Adipocyte (in vitro differentiated cells): ENCODE measurements at places on chromosomes 2 and 18.

DNA sequence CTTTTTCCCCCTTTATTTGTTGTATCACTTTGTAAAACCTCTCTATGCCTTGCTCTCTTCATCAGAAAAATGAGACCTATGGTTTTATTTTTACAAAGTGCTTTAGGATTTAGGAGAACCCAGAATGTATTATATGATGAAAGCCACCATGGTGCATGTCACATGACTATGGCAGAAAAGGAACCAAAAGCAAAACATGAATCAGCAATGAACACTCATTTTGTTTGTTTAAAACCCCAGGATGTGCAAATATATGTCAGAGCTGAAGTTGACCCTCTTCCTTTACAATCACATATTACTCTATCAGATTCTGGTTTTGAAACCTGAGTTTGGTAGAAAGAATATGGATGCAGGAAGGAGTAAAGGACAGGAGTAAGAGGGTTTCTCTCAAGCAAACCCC, 70.0 kb downstream of the FIGN start:
- DNase-seq: no peak

DNA sequence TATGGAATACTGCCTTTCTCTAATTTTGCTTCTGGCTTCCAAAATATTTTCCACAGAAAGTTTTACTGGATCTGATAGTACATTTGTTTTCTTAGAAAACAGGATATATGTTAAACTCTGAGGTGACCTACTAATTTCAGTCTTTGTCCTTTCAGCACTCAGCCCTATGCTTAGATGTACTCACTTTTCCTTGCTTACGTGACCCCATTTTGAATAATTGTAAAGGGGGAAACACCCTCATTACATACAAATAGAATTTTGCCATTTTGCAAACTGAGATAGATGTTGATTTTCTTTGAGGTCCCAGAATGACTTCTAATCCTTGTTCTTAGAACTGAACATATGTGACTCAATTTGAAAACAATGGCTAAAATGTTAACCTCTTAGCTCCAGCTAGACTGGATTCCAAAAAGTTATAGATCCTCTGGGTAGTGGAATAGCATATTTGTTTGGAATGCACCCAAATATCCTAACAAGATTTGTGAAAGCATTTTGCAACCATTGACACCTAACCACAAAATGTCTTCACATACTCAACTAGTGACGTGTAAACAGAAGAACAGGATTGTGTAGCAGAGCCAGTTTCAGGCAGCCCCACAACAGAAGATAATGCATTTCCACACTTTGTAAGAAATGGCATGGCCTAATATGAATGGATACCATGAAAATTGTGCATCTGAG, 44.8 kb upstream of the EHBP1 start:
- peak; percentile 94 for DNase-seq

DNA sequence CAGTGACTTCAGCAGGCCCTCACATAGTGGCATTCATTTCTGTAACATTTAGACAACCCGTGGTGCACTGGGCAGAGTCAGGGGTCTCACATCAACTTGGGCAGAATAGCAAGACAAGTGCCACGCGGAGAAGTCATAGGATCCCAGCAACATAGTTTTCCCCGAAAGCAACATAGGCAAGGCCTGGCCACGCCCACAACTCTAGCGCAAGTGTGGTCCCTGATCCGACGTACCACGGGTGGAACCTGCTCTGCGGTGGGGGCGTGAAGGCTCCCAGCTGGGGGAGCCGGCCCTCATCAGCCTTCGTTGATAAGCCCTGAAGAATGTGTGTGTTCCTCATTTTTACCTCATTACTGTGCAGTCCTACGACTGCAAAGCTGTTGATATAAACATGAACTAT, 261.2 kb downstream of the EIPR1 start:
- no peak for DNase-seq

GRCh38 chr2:149670086-149670485, 82.5 kb upstream of the MMADHC start:
- no peak for DNase-seq

DNA sequence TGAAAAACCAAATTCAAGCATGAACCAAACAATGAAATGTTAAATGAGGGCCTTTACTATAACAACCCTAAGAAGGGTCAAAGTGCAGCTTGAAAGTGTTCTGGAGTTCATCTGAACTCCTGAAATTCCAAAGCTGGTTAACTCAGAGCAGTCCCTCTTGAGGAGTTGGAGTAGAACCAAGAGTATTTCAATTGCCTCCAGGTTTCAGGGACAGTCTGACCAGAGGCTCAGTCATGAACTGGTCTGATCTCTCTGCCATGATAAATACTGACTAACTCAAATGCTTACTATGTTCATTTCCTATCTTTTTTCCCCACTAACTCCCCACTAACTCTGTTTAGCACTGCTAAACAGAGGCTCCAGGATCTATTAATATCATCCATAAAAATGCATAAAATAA, 2.7 kb downstream of the STARD7 start:
- peak; percentile 69 for DNase-seq

GRCh38 chr2:208046686-208047085, 21.4 kb upstream of the PLEKHM3 start:
- DNase-seq: peak; percentile 25

- DNase-seq: no peak
Observed at GRCh38 chr2:136001131-136001530, 15.7 kb upstream of the DARS1 start.

DNA sequence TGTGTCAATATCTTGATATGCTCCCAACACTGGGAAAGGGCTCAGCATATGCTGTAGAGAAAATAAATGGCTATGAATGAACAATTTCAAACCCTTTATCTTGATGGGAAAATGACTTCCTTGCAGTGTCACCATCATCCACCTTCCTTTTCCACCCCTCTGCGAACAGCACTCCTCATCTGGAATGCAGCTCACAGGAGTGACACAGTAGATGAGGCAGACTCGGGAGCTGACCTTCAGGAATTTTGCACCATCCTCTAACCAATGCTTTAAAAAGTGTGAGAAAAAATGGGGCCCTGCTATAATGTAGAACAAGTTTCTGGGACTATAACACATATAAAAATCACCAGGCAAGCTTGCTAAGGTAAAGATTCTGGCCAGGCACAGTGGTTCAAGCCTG, 41.3 kb upstream of the YPEL5 start:
- DNase-seq: no peak

DNA sequence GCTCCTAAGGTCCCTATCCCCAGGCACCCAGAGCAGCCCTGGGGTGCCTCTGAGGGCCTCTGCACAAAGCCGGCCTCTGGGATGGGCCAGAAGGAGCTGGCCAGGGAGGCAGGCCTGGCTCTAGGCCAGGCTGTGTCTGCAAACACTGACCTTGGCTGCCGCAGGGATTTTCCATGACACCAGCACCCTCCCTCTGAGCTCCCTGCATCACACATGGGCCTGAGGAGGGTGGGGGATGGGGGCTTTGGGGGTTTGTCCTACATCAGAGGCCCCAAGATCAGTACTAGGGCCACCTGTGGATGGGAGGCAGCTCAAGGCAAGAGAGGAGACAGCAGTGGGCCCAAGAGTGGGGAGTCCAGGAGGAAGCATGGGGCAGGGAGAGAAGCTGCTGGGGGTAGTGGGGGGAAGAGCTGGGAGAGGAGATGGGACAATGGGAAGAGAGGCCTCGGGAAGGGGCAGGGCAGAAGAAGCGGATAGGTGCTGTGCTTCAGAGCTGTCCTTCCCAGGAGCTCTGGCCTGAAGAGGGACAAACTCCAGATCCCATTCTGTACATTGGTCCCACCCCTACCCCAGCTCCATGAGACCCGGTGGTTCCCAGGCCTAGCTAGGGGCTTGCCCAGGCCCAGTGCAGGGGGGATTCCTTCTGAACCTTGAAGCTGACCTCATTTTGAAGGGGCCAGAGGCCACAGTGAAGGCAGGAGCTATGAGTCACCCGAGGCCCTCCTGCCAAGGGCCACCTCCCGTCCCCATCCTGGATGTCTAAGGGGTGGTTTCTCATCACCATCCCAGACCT, 28.0 kb downstream of the KCNK3 start:
- DNase-seq: peak; percentile 88

- DNase-seq: no peak
Observed at GRCh38 chr2:70360661-70361270, 58.9 kb upstream of the FAM136A start.

DNA sequence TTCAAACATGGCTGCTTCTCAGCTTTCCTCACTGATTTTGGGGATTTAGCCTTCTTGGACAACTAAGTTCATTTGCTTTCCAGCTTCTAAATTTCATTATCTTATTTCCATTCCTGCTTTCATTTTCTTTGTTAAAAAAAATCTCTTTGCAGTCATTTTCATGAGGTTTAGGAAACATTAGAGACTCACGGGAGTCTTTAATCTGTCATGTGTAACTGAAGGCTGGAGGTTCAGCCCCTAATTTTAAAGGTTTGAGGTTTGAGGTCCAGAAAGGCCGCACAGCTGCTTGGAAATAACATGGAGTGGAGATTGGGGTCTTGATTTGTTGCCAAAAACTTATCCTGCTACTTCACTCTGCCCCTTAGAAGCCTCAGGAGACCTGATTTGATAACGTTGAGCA, 30.3 kb downstream of the PROKR1 start:
- DNase-seq: no peak

- no peak for DNase-seq
Observed at GRCh38 chr2:2875831-2876230, 501.8 kb downstream of the EIPR1 start.

- DNase-seq: no peak
Observed at GRCh38 chr18:38307914-38308313, 742.3 kb upstream of the CELF4 start.

GRCh38 chr2:114108824-114109416, 219.0 kb downstream of the ACTR3 start:
- DNase-seq: no peak

GRCh38 chr2:30628341-30628740, 178.9 kb downstream of the CAPN13 start:
- DNase-seq: peak; percentile 60

- peak; percentile 61 for DNase-seq
Observed at GRCh38 chr2:213161759-213162515, 10.5 kb upstream of the IKZF2 start.

GRCh38 chr2:213189001-213189899, 37.8 kb upstream of the IKZF2 start:
- peak; percentile 72 for DNase-seq

- no peak for DNase-seq
Observed at GRCh38 chr2:375270-375955, 87.5 kb upstream of the ALKAL2 start.

DNA sequence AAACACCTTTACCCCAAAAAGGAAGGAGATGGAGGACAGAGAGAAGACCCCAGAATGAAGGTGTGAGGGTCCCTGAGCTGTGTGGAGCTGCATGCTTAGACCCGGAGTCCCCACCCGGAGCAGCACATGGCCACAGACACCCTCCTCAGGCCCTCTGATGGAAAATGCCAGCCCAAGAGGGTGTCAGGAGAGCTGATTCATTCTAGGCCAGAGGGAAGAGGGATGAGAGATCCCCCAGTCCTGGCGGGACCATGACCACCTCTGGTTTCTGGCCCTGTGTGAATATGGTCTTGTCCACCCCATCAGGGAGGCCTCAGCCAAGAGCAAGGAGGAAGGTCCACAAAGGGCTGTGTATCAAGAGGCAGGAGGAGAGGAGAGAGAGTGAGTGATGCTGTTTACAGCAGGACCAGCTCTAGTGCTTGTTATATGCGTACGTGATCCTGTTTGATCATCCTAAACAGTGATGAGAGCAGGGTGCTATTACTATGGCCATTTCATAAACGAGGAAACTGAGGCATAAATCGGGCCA, 186.6 kb upstream of the HAAO start:
- DNase-seq: no peak

GRCh38 chr18:2515171-2515787, 56.0 kb downstream of the METTL4 start:
- DNase-seq: peak; percentile 72

DNA sequence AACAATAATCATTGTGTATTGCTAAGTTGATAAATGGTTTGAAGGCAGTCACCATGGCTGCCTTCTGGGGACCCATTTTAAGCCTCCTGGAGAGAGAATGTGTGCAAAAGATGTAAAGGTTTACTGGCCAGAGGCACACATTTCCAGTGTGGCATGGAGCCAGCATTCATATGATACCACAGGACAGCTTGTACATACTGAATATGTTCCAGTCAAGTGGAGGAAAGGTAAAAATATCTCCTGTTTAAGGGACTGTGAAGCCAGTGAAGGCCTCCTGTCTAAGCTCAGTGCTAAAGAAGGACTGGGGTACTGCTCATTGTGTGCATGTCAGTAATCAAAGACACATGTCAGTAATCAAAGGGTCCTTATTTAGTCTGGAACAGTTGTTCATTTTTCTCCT, 119.2 kb downstream of the BABAM2 start:
- peak; percentile 20 for DNase-seq

DNA sequence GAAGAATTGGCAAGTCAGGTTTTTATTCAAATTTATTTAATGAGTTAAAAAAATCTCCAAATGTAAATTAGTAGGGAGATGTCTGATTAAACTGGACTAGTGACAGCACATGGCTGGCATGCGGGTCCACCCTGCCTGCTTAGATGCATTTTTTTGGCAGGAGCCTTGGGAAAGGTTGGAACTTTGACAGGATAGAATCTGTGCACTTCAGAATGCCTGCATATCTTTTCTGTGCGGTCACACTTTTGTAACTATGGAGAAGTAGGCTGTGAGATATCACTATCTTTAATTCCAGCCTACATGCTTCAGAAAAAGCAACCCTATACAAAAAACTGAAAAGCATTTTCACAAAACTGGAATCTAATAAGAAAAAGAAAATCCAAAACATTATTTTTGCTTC, 317.8 kb downstream of the MBD2 start:
- DNase-seq: peak; percentile 12

GRCh38 chr2:105755895-105756294, 11.2 kb downstream of the NCK2 start:
- no peak for DNase-seq

GRCh38 chr2:72895759-72896281, 8.6 kb downstream of the SPR start:
- no peak for DNase-seq

GRCh38 chr2:14752295-14752694, 119.8 kb downstream of the LRATD1 start:
- DNase-seq: no peak

DNA sequence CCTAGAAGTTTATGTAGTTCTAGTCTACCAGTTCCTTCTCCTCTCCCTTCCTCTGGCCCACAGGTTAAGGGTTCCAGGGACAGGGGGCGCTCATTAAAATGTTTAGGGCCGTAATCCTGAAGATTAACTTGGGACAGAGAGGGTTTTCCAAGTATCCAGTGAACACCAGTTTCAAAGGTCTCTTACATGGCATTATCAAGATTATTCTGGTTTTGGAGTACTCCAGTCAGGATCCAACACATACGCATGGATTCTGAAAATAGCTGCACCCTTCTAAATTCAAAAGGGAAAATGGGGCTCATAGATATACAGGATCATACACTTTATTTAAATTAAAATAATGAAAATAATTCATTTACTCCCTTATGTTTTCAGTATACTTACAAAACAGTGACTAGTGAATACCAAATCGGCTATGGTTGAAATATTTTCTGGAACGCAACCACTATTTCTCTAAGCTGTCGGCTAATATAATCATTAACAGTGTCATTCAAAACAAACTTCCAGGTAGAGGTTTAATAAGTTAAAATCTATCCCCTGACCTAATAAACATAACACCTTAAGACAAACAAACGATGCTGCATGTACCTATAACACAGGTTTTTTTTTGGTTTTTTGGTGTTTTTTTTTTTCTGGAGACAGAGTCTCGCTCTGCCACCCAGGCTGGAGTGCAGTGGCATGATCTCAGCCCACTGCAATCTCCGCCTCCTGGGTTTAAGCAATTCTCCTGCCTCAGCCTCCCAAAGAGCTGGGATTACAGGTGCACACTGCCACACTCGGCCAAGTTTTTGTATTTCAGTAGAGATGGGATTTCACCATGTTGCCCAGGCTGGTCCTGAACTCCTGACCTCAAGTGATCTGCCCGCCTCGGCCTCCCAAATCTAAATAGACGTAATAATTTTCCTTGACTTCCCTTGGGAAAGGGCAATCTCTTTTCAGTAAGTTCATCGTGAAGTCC, 44.7 kb downstream of the MGAT4A start:
- DNase-seq: no peak
